ENCODE measurements at places on chromosomes 7 and 10.

- DNase-seq: no peak
Observed at GRCh38 chr7:34354899-34355298, 303.1 kb upstream of the NPSR1 start.

DNA sequence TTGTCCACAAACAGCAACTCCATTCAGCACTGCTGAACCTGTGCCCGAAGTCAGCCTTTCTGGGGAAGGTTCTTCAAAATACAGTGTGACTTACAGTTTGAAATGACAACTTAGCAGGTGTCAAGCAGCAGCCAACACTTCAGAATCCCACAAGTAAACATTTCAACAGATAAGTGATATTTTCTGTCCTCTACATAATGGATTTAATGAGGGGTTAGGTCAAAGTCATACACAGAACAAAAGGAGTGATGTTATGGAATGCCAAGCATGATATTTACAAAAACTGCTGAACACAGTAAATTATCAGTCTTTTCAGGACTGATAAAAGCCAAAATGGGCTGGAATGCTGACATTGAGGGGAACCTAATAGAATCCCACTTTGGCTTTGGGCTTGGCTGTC is 77.6 kb upstream of the JAZF1 start:
- DNase-seq: no peak

- no peak for DNase-seq
Observed at GRCh38 chr7:150823043-150823442, 22.5 kb downstream of the TMEM176A start.

DNA sequence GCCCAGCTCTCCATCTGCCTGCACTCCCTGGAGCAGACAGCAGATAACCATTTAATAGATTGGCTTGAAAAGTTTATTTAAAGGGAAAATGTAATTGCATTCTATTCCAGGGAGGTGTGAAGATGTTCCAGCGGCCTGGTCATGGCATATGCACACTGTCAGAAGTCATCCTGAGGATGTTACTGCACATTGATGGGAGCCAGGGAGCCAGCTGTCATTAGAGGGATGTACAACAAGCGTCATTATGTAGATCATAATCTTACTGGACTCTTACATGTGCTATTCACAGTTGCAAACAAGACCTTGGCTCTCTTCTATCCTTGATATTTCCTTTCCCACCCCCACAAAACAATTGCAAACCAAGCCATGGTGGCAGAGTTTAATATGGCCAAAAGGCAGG is 65.4 kb downstream of the FAM204A start:
- DNase-seq: no peak

DNA sequence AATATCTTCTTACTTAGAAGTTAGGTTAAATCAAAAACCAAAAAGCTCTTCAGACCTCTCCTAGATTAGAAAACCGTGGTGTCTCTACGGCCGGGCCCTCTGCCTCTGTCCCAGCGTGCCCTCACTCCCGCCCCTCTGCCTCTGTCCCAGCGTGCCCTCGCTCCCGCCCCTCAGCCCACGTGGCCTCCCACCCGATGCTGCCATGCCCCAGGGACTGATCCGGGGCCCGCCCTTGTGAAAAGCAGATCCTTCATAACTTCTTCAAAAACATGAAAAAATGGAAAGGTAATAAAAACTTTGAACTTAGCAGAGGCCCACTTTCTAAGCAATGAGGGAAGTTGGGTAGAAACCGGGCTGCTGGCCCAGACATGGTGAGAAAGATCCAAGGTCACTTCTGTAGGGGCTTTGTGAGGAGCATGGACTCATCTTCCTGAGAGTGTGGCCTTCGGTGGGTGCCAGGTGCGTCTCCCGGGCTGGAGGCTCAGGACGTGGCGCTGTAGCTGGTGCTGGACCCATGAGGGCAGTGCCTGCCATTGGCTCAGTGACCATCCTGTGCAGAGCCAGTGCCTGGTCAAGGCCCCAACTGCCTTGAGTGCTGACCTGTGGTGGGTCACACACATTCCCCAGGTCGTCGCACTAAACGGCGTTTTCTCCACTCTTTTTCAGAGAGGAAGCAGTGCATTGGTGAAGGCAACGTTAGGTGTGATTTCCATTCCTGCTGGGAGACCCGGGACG is 4.9 kb upstream of the DPYSL4 start:
- no peak for DNase-seq

DNA sequence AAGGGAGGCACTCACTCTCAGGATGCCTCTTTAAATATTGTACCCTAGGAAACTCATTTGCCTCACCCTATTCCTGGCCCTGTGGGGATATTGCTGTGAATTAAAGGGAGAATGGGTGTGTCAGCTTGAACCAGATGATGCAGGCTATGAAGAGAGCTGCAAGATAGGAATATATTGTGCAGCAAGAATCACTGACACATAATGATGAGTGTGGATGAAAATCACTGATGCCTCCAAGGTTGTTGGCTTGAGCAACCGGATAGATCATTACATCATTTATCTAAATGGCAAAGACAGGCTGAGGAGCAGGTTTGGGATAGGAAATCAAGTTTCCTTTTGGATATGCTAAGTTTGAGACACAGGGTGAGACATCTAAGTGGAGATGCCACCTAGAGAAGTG is 6.2 kb downstream of the SLC26A4 start:
- no peak for DNase-seq

DNA sequence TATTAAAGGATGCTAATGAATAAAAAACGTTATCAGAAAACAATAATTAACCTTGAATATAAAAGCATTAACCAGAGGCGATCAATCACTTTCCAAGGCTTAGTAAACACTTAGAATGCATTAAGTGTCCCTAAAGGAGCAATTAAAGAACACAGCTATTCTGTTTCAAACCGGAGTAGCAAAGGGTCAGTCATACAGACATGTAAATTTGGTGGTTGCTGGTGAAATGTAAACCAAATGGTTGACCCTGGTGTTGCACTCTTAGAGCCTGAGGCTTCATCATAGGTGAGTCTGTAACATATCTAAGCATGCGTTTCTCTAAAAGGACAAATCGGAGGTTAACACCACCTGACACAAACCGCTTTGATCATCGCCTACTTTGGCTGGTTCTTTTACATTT is 1280.1 kb downstream of the TYW1 start:
- no peak for DNase-seq
